ENCODE measurements at places on chromosomes 4 and X.
A peak's percentile ranks its signal among the peaks of the same experiment; 100 is the strongest.

- no peak for DNase-seq
Measured at GRCh38 chrX:107135049-107135964, 16.7 kb upstream of the RBM41 start.

DNA sequence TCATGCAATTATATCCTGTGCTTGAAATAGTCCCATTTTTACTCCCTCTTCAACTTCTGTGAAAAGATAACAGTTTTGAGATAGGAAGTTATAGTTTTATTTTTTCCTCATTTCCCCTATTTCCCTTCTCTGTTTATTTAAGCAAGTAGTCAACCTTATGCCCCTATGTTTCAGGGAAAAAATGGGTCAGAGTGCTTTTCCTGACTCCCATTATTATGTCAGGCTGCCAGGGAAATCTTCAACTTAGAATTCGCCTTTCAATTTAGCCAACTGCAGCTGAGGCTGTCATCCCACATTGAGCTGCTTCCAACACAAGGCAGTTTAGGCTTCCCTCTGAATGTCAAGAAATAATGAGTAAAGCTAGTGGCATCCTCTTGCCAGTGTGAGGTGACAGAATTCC lies 42.3 kb downstream of the NXT2 start:
- no peak for DNase-seq

DNA sequence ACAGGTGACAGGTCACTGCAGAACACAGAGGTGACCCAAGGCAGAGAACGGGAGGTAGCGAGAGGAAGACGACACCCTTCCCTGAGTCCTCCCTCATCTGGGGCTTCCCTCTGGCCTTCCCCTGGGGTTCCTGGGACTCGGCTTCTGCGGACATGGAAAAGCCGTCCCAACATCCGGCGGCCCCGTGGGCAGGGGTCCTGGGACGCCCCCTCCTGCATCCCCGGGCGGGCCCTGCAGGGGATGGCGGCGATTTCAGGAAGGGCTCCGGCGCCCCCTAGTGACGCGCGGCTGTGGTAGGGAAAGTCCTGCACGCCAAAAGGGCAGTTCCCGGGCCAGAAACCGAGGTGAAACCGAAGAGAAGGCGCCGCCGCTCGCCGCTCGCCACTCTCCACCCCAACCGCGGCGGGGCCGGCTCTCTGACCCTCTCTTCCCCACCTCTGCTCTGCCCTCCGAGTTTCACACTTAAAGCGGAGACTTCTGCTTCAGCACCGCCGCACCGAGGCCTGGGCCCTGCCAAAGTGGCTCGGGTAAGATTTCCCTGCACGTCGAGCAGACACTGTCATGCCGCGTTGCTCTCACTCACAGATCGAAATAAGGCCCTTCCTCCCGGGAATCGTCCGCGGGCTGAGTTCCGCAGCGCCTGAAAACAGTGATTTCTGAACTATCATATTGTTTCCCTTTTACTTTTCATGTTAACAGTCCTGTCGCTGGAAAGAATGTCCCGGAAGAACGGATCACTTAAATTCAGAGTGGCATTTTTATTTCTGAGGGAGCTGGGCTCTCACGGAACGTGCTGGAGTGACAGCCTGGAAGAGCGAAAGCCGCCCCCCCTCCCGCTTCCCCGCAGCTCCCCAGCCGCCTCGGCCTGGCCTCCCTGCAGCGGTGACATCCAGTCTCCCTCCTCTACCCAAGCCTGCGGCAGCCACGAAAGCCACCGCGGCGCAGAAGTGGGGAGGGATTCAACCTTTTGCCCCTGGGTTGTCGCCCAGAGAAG lies 110.6 kb downstream of the DCTD start:
- peak; percentile 75 for DNase-seq

GRCh38 chr4:117817301-117817700 lies 217.0 kb upstream of the NDST3 start:
- DNase-seq, result no peak

DNA sequence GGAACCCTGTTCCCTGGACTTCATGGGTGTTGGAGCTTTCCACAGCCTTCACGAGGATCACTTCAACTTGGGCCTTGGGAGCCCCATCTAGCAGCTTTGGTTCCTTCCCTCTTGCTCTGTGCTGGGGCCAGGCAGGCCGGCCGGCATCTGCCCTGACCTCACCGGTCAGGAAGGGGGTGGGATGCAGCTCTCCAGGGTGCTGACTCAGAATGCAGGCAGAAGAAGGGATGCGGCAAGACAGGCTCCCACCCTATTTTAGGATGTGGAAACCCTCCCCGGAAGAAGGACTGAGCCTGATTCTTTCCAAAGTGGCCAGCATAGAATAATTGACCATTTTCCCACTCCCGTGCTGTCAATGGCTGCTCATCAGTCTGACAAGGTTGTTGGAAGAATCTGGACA lies 47.1 kb downstream of the FHDC1 start:
- DNase-seq, result no peak

DNA sequence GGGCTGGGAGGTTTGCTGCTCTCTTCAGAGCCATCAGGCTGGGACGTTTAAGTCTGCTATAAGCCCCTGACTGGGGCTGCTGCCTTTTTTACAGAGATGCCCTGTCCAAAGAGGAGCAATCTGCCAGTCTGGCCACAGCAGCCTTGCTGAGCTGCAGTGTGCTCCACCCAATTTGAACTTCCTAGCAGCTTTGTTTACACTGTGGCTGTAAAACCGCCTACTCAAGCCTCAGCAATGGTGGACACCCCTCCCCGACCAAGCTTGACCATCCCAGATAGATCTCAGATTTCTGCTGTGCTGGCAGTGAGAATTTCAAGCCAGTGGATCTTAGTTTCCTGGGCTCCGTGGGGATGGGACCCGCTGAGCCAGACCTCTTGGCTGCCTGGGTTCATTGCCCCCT lies 40.7 kb downstream of the SPATA18 start:
- DNase-seq, result no peak

- DNase-seq, result no peak
Measured at GRCh38 chrX:146881521-146881920, 67.0 kb upstream of the CXorf51A start.

- DNase-seq, result no peak
Measured at GRCh38 chrX:106243376-106243775, 75.3 kb downstream of the PWWP3B start.

- DNase-seq, result no peak
Measured at GRCh38 chr4:14984448-14984847, 17.8 kb upstream of the CPEB2 start.

DNA sequence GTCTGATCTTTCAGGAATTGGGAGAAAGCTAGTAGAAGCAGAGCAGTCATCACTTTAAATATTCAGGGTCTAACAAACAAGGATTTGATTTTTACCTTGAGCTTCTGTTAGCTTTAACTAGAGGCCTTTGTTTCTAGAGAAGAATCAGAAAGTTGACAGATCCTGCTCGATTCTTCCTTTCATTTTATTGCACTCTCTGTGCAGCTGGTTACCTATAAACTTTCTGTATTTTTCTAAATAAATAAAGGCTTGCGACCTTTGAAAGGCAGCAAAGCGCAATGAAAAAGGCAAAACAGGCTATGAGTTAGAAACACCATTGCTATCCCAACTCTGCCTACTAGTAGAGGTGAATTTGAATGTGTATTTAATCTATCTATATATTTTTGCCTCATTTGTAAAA lies 101.4 kb upstream of the NPY2R start:
- DNase-seq, result no peak

All from left colon (tissue), 2 donors.